ENCODE measurements at places on chromosomes 1 and 21.
A peak's percentile ranks its signal among the peaks of the same experiment; 100 is the strongest.

DNA sequence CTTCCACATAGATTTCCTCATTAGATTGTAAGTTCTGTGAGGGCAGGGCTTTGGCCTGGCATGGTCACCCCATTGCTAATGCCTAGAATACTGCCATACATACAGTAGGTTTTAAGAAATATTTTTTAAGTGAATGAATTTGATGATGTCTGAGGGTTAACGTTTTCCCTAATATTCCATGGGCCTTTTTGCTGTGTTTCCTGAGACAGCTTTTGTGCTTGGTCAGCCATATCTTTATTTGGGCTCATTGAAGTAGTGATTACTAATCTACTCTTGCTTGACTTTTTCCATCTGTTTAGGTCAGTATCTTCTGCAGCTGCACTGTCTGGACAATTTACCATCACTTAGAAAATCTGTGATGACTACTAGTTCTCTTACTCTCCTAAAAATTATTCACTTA, 3.5 kb downstream of the CDC42 start:
- no peak for DNase-seq

GRCh38 chr1:244822878-244823277, 12.6 kb upstream of the COX20 start:
- no peak for DNase-seq

GRCh38 chr1:52702886-52703787, 5.0 kb upstream of the COA7 start:
- DNase-seq = peak; percentile 61

DNA sequence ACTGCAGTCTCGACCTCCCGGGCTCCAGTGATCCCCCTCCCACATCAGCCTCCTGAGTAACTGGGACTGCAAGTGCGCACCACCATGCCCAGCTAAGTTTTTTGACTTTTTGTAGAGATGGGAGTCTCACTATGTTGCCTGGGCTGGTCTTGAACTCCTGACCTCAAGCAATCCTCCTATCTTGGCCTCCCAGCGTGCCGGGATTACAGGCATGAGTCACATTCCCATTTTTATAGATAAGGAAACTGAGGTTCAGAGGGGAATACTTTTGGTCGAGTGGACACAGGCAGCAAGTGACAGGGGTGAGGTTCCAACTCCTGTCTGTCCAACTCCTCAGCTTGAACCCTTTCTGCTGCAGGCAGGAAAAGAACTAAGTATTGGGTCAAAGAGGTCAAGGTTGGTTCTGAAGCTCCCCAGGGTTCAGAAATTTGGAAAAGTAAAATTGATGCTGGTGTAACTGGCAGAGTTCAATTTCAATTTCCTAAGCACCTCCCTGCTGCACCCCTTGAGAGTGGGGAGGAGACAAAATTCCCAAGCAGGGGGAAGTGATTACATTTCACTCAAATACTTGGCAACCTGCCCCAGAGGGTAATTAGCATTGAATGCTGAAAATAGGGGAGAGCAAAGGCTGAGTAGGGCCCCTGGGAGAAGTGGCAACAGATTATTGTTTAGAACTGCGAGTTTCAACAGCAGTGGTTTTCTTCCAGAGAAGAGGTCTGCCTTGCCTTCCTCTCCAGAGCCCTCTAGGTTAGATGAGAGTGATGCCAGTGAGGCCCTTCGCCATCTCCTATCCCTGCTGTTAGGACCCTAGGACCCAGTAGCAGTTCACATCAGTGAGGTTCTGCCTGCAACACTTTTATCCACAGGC, 17.5 kb upstream of the ALPL start:
- DNase-seq = no peak

- no peak for DNase-seq
These were observed 499 bp upstream of the SH3GLB1 start for GRCh38 chr1:86703696-86704457.

GRCh38 chr1:174230399-174230798, 71.1 kb downstream of the RABGAP1L start:
- DNase-seq = no peak
